T-cell (primary cell): ENCODE measurements at places on chromosomes 5 and 9. TPM values are rescaled to one million over a fixed set of nuclear protein-coding genes. Genes with fewer than 3 reads are reported as not detected.

The CACNA1B gene
- 0.09 TPM for total RNA-seq

The PDZD2 gene
- 0.88 TPM for total RNA-seq

The LCN9 gene
- not detected for total RNA-seq

The SPEF2 gene
- 10.7 TPM for total RNA-seq

The XPA gene
- 21.7 TPM for total RNA-seq

The F2RL1 gene
- 5.5 TPM for total RNA-seq

DNA sequence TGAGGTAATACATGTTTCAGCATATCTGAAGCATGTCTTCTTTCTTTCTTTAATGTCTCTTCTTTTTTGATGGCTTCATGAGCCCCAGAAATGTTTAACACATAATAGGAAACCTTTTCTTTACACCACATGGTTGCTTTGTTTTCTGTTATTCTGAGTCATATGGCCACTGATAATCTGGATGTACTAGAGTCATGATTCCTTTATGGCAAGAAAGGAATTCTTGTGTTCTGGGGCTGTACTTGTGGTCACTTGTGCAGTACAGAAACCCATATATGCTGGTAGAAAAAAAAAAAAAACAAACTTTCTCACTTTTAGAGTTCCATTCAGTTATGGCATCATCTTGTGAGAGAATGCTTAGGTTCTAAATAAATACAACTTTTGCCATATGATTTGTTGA is 1669.3 kb upstream of the CDH9 start:
- no peak for DNase-seq

DNA sequence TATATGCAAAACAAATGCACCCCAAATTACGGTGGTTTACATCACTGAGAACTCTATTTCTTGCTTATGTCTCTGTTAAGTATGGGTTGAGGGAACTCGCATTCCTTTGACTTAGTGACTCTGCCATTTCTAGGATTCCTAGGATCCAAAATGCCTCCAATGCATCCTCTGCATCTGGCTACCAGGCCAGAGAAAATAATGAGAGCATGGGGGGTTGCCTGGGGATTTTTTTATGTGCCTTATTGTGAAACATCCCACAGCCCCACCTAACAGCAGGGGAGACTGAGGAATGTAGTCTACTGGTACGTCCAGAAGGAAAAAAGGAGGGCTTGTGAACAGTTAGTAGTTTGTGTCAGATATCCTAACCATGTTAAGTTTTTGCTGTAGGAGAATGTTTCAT is 466.0 kb upstream of the ARRDC3 start:
- DNase-seq: no peak

GRCh38 chr5:14379739-14380497 is 201.7 kb upstream of the OTULINL start:
- DNase-seq: no peak

DNA sequence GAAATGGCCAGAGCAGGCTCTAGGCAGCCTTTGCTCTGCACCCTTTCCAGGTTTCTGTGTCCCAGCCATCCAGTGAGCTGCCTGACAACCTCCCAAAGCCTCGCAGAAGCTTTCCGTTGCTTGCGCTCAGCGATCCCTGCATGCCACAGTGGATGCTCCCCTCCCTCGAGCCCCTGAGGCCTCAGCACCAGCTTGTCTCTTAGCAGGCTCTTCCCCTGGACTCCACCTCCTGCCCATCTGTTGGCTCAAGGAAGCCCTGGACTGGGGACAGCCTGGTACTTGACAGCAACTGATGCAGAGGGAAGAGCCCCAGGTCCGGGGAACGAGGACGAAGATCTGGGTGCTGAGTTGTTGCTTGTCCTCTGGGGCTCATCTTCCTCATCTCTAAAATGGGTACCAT is 23.2 kb downstream of the TSPAN17 start:
- no peak for DNase-seq

GRCh38 chr9:90890146-90890810 is 88.7 kb downstream of the SYK start:
- no peak for DNase-seq

GRCh38 chr5:156582193-156582598 is 255.2 kb downstream of the SGCD start:
- DNase-seq: no peak

- DNase-seq: no peak
These were observed 1.5 kb downstream of the AK6 start for GRCh38 chr5:69367697-69368279.

DNA sequence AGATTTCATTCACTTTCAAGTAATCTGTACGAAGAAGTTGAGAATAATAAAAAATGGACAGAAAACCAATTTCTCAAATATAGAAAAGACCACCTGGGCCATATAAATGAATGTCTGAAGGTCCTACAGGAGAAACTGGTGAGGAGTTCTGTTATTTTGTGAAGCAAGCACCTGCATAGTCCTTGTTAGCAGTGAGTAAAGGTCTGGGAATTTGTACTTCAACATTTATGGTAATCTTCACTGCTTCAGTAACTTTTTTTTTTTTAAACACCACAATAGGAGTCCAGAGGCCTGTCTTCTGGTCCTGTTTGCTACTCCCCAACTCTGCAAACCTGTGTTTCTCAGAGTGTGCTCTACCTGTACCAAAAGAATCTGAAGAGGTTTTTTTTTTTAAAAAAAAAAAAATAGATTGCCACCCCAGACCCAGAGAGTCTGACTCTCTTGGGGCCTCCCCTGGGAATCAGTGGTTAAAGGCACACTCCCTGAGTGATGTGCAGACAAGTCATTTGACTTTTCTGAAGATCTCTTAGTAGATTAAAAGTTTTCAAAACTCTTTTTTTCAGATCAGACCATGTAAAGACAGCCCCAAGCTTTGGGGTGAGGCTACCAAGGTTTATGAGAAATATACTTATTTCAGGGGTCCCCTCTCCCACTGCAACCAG is 55.5 kb downstream of the FAM81B start:
- no peak for DNase-seq

DNA sequence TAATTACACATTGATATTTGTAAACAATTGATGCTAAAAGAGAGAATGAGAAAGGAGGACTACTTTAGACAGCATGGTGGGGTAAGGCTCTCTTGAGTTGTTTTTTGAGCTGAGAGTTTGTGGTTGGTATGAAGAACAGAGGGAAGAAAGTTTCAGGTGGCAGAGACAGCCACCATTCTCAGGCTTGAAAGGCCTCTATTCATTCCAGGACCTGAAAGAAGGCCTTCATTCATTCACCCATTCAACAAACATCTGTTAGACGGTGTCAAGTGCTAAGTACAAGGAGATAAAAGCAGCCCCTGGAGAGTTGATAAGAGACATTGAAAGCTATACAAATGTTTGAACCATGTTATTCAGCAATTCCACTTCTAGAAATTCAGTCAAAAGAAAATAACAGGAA is 21.7 kb upstream of the ADAM19 start:
- DNase-seq: no peak

- no peak for DNase-seq
These were observed 8.4 kb upstream of the MXD3 start for GRCh38 chr5:177319913-177320588.

GRCh38 chr5:81308836-81309235 is 7.4 kb downstream of the ZCCHC9 start:
- no peak for DNase-seq

DNA sequence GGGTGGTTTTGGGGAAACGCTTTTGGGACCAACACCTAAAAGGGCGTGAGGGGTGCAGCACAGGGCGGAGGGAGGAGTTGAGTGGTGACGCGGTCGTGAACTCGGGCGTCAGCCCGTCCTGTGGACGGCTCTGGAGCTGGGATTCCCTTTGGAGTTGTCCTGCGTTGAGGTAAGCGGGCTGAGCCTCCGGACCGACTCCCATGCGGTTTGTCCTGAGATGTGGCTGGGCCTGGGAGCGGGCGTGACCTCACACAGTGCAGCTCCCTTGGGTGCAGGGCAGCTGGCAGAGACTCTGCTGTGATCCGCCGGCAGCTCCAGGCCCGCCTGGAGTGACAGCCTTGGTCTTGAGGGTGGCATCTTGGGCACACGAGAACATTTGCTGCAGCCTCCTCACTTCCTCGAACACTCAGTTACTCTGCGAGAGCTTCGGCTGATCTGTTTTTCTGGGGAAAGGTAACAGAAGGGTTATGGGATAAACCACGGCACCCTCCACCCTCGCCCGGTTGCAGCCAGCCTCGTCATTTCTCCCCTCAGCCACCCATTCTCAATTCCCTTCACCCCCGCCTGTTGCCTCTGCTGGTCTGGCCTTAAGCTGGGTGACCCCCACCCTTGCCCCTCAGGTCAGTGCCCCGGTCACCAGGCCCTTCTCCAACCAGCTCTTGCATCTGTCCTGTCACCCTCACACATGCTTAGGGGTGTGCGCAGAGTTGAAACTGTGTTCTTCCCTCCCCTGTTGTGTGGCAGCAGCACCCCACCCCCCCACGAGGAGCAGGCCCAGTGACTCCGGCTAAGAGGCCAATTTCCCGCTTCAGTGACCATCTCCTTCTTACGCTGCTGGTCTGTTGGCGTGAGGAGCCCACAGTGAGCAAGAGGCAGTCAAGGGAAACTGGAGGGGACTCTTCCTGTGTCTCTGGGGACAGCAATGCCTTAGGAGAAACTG is 94.2 kb upstream of the COL5A1 start:
- no peak for DNase-seq

GRCh38 chr9:95874989-95875304 is 544 bp upstream of the ERCC6L2 start:
- DNase-seq: peak; percentile 64

DNA sequence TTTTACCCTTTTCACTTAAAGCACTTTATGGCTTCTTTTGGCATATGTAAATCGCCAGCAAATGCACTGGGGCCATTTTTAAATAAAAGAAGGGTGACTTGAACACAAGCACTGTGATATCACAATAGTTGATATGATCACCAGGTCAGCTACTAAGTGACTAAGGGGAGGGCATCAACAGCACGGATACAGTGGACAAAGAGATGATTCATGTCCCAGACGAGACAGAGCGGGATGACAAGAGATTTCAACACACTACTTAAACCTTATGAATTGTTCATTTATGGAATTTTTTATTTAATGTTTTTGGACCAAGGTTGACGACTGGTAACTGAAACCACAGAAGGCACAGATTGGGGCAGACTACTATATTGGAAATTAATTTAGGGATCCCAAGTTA is 54.1 kb downstream of the RORB start:
- no peak for DNase-seq

DNA sequence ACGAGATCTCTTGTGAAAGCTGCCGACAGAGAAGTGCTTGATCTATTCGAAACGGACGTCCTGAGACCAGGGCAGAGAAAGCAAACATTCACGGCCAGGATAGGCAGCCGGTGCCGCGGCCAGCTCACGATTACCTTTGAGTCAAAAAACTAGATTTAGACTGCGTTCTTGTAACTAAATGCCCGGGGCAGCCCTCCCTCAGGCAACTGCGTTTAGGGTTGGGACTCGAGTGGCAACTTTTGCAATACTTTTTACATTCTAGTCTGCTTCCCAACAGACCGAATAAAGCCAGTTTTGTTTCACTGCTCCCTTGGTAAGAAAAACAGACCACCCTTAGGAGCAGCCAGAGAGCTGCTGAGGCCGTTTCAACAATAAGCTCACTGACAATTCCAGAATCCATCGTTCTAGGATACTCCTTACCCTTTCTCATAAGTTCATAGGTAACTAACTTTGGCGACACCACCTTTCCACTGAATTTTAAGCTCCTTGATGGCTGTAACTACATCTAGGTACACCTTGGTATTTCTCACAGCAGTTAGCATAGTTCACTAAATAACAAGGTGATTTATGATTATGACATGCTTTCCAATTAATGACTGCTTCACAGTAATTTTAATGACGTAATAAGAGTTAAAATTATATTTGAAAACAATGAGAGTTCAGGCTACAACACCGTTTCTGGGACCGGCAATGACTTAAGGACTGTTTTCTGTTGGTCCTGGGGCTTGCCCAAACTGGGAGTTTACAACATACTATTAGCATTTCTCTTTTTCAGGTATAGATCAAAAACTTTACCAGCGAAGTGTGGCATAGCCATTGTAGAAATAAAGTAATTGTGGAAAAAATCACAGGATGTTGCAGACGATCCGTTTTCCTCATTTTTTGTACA is 899 bp upstream of the RAPGEF6 start:
- peak; percentile 55 for DNase-seq

- DNase-seq: no peak
These were observed 218.0 kb downstream of the PIK3R1 start for GRCh38 chr5:68433526-68433922.

GRCh38 chr5:3226196-3226920 is 369.3 kb upstream of the IRX1 start:
- DNase-seq: no peak

GRCh38 chr9:37034305-37034937 is 353 bp upstream of the PAX5 start:
- DNase-seq: no peak

GRCh38 chr9:3912280-3912679 is 386.5 kb upstream of the RFX3 start:
- no peak for DNase-seq

DNA sequence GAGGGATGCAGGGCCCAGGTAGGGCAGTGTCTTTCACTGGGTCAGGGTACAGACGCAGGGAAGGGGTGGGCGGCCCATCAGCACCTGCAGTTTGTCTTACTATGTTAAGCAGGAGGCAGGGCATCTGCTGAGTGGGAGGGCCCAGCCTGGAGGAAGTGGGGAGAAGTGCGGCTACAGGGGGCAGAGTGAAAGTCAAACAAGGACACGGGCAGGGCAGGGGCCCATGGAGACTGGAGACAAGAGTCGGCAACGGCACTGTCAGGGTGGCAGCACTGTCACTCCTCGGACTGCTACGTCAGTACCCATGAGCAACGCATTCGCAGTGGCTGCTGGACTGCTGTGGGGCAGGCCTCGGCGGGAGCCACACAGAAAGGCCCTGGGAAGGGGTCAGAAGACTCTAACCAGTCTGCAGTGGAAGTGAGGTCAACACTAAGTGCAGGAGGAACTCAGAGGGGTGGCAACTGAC is 19.7 kb downstream of the CAMSAP1 start:
- peak; percentile 64 for DNase-seq

- DNase-seq: no peak
These were observed 49.0 kb upstream of the CKMT2 start for GRCh38 chr5:81183811-81184748.

DNA sequence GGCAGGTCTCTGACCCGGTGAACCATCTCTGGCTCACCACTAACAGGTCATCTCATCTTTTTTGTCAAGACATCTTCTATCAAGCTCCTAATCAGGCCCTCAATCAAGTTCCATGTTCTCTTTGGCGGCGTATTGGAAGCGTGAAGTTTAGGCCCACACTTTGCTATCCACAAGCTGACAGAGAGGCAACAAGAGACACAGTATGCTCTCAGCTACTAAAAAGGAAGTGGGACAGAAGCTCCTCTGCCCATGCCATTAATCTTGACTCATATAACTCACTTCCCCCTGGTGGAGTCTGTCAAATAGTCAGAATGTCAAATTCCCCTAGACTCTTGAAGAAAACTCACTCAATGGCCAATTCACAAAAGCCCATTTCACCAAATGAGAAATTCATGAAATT is 77.6 kb upstream of the TMC1 start:
- no peak for DNase-seq
